ENCODE measurements at places on chromosomes 16 and 17.

GRCh38 chr16:86066811-86067210 lies 167.8 kb downstream of the IRF8 start:
- DNase-seq, result no peak

DNA sequence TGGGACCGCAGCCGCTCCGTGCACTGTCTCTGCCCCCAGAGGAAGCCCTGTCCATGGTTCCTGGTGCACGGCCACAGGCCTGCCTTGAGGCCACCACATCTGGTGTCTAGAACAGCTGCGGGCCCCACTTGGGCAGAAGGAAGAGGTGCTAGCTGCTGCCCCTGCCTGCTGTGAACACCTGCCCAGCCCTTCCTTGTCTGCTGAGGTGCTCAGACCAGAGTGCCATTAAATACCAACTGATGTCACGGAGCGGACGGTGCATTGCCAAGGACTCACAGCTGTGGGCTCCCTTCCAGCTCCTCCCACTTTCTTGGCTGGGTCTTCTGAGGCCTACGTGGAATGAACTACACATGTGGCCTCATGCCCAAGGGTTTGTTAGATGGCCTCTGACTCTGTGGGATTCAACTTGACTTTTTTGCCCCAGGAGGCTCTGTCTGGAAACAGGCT lies 146.1 kb downstream of the RAB11FIP4 start:
- no peak for DNase-seq

DNA sequence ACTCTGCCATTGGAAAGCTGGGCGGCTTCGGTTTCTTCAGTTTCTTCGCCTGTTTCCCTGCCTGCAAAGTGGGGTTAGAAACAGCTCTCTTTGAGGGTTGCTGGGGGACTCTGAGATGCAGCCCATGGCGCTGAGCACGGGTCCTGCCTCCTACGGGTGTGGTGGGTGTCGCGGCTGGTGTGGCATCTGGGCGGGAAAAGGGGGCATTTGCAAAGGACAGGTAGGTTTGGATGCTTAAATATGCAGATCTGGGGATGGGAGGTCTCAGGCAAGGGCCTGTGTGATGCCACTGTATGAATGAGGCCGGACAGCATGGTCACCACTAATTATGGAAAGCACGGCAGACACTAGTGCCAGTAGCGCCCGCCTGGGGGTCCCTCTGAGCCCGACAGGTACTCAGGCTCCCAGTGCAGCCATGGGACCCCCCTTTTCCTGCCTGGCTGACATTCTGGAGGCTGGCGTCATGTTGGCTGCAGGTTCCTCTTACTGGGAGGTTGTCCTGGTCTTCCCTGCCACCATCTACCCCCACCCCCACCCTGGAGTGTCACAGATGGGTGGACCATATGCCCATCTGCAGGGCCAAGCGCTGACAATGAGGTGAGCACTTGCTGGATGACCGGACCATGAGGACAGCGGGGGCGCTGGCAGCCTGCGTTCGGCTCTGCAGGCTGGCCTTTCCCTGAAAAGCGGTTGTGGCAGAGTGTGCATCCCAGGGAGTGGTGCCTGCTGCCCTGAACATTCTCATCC lies 237.7 kb downstream of the SEC14L1 start:
- no peak for DNase-seq

- DNase-seq, result no peak
Measured at GRCh38 chr17:35841505-35841904, 27.2 kb downstream of the HEATR9 start.

DNA sequence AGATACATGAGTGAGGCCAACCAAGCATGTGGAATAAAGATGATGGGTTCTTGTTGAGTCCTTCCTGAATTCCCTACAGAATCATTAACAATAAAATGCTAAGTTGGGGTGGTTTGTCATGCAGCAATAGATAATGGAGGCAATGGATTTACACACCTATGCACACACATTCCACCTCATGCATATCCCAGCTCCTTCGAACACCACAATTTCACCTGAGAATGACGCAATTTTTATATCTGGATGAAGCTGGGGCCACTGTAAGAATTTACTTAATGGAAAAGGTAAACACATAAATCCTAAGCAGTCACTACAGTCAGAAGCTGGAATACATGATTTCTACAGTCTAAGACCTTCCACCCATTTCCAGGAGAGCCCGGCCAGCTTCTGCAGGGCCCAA lies 49.8 kb upstream of the ICAM2 start:
- no peak for DNase-seq

DNA sequence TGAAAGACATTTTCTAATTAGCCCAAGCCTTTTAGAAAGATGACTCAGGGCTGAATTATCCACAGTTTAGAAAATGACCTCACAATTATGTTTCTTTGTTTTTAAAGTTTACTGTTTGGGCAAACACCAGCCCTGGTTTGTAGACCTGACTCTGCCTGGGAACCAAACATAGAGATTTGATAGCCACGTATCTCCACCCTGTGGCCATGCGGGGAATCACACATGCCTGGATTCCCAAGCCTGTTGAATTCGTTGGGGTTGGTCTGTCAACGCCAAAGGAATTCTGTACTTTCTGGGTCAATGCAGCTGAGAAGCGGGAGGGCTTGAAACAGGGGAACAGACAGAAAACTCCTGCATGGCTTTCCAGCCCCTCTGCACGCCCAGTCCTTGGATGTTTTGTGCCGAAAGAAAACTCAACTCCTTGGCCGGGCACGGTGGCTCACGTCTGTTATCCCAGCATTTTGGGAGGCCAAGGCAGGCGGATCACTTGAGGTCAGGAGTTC lies 26.9 kb downstream of the CD300A start:
- peak; percentile 82 for DNase-seq

DNA sequence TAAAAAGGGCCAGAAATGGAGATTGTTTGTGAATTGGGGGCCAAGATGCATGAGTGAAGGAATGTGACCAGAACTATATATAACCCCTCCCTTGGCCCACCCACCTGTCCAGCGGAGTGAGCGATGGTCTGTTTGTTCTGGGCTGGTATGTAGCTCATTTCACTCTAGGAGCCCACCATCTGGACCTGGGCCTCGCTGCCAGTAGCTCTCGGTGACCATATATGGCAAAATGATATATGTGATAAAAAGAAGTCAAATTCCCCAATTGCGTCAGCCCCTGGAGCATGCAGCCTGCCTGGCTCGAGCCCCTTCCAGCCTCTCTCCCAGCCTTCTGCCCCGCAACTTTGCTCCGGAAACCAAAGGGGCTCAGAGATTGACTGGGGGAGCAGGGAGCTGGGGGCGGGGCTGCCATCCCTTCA lies 47.3 kb downstream of the CCDC42 start:
- DNase-seq, result no peak

DNA sequence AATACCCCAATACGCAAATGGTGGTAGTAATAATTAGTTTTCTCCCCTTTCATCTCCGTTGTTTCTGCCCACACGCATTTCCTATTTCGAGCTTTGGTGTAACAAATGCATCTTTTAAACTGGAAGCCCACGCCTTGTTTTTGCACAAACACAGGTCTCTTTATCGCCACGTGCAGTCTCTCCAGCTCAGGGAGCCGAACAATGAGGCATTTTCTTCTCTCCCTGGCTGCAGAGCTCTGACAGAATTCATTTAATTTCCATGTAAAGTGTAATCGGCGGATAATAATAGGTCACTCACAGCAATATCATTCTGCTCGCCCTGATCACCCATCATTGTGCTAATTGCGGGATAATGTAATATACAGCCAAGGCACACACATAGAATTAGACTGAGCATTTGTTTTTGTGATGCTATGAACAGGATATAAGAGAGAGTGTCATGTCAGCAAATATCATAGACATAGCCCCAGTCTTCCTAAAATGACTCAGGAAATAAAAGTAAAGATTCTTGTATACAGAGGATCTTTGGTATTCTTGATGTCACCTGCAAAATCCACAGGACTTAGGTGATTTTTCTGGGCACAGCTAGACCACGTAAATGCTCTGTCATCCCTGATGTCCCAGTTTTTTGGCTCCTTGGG lies 452.6 kb upstream of the CDH11 start:
- no peak for DNase-seq

- DNase-seq, result peak; percentile 96
Measured at GRCh38 chr16:25109643-25110042, 1.9 kb upstream of the LCMT1 start.

Data from suppressor macrophage treated with lipopolysaccharide for 4 hours (primary cell).